ENCODE measurements at places on chromosomes 6 and 20. TPM values are rescaled to one million over a fixed set of nuclear protein-coding genes. Genes with fewer than 3 reads are reported as not detected.

Gene HSPA1A
- polyA plus RNA-seq, result 51.1 TPM

Gene OPRL1
- 0.25 TPM for polyA plus RNA-seq

Gene MAVS
- 6.3 TPM for polyA plus RNA-seq

Gene MDFI
- 3.7 TPM for polyA plus RNA-seq

Gene MCCD1
- not detected for polyA plus RNA-seq

Gene MCM3
- polyA plus RNA-seq, result 24.0 TPM

Gene DCDC2
- 0.48 TPM for polyA plus RNA-seq

Gene MACROD2
- polyA plus RNA-seq, result 2.1 TPM

Gene WDR27
- 5.5 TPM for polyA plus RNA-seq

Gene C6orf141
- polyA plus RNA-seq, result 4.5 TPM

Gene HUS1B
- not detected for polyA plus RNA-seq

Gene FRK
- polyA plus RNA-seq, result 1.8 TPM

Gene RAB44
- polyA plus RNA-seq, result 0.23 TPM

Data from stomach (tissue), 19 donors.